Kidney (tissue), 22 donors: ENCODE measurements at places on chromosomes 6 and 20. TPM values are rescaled to one million over a fixed set of nuclear protein-coding genes. Genes with fewer than 3 reads are reported as not detected.

- DNase-seq = no peak
Observed at GRCh38 chr20:63415647-63416391, 54.7 kb upstream of the CHRNA4 start.

- no peak for DNase-seq
Observed at GRCh38 chr20:32805721-32806120, 14.0 kb upstream of the MAPRE1 start.

- DNase-seq = no peak
Observed at GRCh38 chr6:169766921-169767736, 15.7 kb downstream of the ERMARD start.

GRCh38 chr6:52399511-52400312 lies 20.4 kb upstream of the EFHC1 start:
- peak; percentile 83 for DNase-seq

DNA sequence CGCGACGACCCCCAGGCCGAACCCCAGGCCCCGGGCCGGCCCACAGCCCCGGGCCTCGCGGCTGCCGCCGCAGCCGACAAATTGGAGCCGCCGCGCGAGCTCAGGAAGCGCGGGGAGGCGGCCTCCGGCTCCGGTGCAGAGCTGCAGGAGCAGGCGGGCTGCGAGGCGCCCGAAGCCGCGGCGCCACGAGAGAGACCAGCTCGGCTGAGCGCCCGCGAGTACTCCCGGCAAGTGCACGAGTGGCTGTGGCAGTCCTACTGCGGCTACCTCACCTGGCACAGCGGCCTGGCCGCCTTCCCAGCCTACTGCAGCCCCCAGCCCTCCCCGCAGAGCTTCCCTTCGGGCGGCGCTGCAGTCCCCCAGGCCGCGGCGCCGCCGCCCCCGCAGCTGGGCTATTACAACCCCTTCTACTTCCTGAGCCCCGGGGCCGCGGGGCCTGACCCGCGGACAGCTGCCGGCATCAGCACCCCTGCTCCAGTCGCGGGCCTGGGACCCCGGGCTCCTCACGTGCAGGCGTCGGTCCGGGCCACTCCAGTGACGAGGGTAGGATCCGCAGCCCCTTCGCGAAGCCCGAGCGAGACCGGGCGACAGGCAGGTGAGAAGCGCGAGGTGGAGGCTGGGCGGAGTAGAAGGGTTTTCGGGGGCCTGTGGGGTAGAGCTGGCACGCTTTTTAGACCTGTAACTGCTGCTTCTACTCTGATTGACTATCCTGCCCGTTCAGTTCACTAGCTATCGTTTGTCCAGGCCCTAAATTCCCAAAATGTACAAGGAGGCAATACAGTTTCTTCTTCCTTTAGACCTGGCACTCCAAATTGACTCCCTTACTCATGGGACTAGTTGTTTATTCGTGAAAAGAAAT lies 654 bp downstream of the FAM8A1 start:
- peak; percentile 66 for DNase-seq

- no peak for DNase-seq
Observed at GRCh38 chr20:17956099-17956685, 12.4 kb downstream of the SNX5 start.

GRCh38 chr20:49690899-49691620 lies 22.6 kb downstream of the B4GALT5 start:
- DNase-seq = no peak

- no peak for DNase-seq
Observed at GRCh38 chr6:107032051-107032450, 4.1 kb downstream of the MTRES1 start.

GNMT gene
- total RNA-seq = 0.54 TPM

MYMX gene
- total RNA-seq = 1.1 TPM

BTNL2 gene
- total RNA-seq = not detected
